ENCODE measurements at places on chromosomes 6 and 20. TPM values are rescaled to one million over a fixed set of nuclear protein-coding genes. Genes with fewer than 3 reads are reported as not detected.

BTN1A1 gene
- not detected for total RNA-seq

BMP5 gene
- 0.25 TPM for total RNA-seq

RIPK1 gene
- 28.6 TPM for total RNA-seq

PEX7 gene
- 16.4 TPM for total RNA-seq

KCNQ5 gene
- 11.3 TPM for total RNA-seq

VGLL2 gene
- not detected for total RNA-seq

SIRPB2 gene
- total RNA-seq, result 1.3 TPM

ZSCAN23 gene
- total RNA-seq, result 6.8 TPM

ZC2HC1B gene
- not detected for total RNA-seq

ATP9A gene
- total RNA-seq, result 52.5 TPM

PTK6 gene
- not detected for total RNA-seq

TINAG gene
- not detected for total RNA-seq

HLA-DRB1 gene
- 19.5 TPM for total RNA-seq

ORC3 gene
- 33.6 TPM for total RNA-seq

RGS17 gene
- 5.1 TPM for total RNA-seq
